ENCODE measurements at places on chromosomes 2 and 18. TPM values are rescaled to one million over a fixed set of nuclear protein-coding genes. Genes with fewer than 3 reads are reported as not detected.

HMSD gene
- 0.12 TPM for total RNA-seq

LAMA1 gene
- total RNA-seq: 7.2 TPM

GRCh38 chr2:8615252-8615575, 66.6 kb upstream of the ID2 start:
- no peak for DNase-seq

IL36B gene
- not detected for total RNA-seq

ACKR3 gene
- total RNA-seq: 1.7 TPM

DNA sequence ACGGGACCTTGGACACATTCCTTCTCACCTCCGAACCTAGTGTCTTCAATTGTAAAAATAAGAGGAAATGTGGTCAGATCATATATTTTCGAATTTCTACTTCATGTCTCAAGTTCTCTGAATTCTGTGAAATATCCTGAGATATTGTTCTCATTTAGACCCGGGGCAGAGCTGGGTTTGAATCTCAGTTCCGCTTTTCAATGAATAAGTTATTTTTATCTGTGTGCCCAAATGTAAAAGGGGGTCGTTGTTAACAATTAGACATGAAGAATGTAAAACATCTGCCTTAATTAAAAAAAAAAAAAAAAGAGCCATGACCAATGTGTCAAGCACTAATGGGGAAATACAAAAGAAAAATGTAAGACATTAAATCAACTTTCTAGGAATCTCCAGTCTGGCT, 48.9 kb upstream of the BCL11A start:
- DNase-seq: no peak

- DNase-seq: no peak
Measured at GRCh38 chr18:7388741-7389140, 157.9 kb downstream of the LRRC30 start.

GRCh38 chr2:189574793-189575475, 5.7 kb downstream of the SLC40A1 start:
- DNase-seq: no peak

DNA sequence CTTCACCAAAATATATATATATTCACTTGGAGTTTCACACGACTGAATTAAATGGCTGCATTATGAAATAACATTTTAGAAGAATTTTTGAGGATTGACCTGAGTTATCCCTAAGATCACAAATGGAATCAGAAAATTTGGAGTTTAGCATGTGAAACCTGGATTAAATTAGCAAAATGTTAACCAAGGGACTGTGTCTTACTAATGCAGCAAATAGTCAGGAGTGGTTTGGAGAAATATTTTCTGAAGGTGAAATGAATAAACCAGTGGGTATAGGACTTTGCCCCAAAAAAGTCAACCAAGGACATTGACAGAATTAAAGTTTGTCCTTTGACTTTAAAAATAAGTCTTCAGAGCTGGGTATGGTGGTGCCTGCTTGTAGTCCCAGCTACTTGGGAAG, 111.2 kb downstream of the PRPF40A start:
- no peak for DNase-seq

DNA sequence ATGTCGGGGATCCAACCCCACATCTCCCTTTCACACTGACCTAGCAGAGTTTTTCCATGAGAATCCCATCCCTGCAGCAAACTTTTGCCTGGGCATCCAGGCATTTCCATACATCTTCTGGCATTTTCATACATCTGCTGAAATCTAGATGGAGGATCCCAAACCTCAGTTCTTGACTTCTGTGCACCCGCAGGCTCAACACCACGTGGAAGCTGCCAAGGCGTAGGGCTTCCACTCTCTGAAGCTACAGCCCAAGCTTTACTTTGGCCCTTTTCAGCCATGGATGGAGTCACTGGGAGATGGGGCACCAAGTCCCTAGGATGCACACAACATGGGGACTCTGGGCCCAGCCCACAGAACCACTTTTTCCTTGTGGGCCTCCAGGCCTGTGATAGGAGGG, 32.2 kb upstream of the TEX51 start:
- no peak for DNase-seq
